Amniotic epithelial cell (primary cell): ENCODE measurements at places on chromosomes 7 and 10.

GRCh38 chr7:26533217-26533616, 241.6 kb downstream of the SNX10 start:
- no peak for DNase-seq

DNA sequence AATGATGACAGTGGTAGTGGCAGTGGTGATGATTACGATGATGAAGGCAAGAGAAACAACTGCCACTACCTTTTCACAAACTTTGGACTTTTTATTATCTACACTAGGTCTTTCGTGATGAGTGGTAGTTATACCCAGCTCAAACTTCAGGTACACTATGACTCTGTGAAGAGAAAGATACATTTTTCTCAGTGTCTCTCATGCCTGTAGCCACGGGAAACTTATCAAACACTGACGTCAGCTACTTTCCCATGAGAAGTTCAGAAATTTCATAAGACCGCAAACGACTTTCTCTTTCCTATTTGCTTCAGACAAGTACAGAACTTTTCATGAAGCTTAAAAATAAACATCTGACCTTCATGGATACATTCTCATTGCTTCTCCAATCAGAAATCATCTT, 57.0 kb downstream of the CALD1 start:
- peak; percentile 99 for DNase-seq

GRCh38 chr10:13299437-13300287, at the start of gene PHYH:
TSS of gene PHYH (minus strand) at chr10:13300064. CDS start at chr10:13300042, 22 bp downstream.
- peak; percentile 79 for DNase-seq

DNA sequence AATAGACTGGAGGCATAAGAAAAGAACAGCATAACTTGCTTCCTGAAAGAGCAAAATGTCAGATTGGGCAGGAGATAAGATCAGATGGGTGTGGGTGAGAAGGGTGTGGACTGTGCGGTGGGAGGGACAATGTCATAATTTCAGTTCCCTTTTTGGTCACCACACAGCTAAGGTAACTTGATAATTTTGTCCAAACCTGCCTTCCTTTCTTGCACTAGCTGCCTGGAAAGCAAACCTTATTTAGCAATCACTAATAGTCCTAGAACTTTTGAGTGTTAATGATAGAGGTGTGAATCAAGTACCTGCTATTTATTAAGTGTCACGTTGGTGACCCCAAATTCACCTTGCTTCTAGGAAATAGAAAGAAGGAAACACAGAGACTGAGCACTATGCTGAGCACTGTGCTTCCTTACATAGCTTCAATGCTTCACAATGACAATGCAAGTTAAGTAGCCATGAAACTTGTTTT, 72.4 kb upstream of the SP4 start:
- DNase-seq, result no peak

- no peak for DNase-seq
These were observed 61.9 kb upstream of the PTPRZ1 start for GRCh38 chr7:121810831-121811672.

DNA sequence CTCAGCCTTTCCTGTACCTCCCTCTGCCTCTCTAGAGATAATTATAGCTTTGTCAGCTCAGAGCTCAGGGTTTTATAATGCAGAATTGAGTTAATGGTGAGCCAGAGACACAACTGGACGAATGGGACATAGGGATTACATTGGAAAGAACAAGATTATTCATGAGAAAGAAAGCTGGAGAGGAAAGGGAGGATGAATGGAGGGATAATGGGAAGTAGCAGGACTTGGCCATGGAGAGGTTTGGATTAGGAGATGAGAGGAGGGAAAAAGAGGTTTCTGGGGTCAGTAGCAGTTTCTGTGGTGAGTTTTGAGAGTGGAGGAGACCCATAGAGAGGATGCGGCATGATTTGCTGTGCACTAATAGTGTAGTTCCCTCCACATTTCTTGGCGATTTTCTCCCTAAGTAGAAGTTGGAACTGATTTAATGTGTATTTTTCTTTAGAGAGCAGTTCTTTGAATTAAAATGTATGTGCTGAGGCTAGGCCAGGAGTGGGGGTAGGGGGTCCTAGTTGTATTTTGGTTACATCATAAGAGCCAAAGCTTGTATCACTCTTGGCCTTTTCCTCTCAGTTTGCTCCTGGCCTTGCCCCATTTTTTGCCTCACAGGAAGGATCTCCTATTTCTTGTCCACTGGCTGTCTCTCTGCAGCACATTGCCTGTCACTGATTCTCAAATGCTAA, 107.4 kb downstream of the MKX start:
- DNase-seq, result no peak

DNA sequence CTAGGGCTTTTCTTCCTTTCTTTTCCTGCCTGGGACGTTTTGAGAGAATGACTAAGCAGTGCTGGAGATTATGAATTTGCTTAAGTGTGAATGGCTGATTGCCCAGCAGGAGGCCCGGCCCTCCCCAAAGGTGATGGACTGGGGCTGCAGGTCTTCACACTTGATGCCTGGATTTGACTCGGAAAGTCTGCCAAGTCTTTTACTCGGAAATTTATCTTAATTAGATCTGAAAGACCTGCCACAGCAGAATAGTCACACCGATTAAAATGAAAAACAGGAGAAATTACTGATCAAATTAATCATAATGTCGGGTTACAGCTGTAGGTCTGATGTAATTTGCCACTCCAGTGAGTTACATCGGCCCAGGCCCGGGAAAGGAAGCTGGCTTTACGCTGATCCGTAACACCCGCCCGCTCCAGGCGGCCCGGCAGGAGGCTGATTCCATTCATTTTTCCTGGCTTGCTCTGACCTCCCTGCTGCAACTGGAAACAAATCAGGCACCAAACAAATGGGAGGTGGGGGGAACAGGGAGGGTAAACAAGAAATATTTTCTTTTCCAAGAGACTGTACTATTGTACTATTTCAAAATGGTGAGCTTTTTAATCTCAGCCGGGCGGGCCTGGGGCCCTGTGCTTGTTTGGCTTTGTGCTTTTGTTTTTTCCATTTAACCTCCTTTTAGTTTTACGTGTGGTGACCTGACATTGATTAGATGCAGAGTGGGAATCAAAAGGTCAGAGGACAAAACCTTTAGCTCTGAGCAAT, 212.4 kb upstream of the YAE1 start:
- peak; percentile 43 for DNase-seq

DNA sequence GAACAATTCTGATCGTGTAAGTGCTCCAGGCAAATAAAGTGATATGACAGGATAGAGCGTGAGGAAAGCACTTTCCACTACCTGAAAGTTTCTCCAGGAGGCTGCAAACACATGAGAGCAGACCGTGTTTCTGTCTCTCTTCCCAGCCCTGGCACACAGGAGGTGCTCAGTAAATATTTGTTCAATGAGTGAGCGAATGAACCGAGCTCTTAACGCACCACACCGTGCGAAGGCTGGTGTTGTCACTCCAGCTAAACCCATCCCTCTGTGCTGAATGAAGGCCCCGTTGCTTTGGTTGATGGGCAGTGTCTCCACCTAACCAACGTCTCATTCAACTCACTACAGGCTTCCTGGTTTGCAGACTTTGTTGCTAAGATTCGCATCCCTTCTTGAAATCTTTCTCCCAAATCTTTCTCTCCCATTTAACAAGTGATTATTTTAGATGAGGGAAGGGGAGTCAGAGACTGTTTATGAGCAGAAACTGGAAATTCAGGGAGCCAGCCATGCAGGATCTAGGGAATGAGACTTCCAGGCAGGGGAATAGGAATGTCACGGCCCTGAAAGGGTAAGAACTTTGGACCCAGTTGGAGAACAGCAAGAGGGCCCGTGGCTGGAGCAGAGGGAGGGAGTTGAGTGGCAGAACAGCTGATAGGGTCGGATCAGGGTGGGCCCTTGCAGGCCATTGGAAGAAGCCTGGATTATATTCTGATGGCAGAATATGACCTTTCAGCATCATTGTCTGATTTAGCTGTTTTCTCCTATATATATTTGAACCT, 282.6 kb downstream of the CAMK1D start:
- no peak for DNase-seq

GRCh38 chr7:20301311-20301939, 29.3 kb upstream of the ITGB8 start:
- DNase-seq, result peak; percentile 31

DNA sequence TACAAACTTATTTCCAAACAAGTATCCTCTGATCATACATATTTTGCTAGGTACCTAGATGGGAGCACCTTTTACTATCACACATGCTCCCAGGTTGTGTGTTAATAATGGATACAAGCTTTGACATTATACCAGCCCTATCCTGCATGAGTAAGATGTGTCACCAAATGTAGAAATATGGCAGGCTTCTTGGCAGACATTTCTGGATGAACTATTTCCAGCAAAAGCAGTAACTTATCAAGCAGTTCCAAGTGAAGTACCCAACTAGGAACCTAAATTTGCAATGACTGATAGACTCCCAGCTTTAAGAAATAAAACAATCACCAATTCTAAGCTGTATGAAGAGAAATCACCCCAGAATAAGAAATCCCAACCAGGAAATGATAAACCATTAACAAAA, 103.7 kb upstream of the TMEM72 start:
- no peak for DNase-seq

DNA sequence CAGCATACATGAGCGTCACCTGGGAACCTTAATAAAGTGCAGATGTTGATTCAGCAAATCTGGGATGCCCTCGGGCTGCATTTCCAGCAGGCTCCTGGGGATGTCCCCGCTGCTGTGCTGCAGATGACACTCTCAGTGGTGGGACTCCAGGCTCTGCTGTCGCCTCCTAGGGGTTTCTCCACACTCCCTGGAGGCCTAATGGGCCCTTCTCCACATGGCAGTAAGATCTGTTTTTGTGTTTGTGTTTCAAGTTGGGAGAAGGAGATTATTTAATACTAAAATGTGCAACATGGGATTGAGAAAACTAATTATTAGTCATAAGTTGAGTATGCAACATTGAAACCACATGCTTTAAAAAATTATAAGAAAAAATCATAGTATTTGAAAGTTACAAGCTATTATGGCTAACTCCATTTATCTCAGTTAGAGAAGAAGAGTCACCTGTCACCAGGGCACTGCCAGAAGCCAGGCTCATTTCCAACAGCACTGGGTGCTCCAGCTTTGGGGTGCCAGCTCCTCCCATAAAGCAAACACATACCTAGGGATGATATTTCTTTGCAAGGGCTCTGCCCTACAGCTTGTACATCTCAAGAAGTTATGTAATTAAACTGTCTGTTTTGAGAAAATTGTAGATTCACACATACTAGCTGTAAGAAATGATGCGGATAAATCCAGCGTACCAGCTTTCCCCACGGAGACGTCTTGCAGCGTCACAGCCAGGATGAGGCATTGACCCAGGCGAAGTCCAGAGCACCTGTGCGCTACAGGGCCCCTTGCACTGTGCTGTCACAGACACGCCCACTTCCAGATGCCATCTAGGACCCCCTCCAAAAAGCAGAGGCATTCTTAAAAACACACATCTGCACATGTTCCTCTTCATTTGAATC, 106.4 kb downstream of the EGFR start:
- DNase-seq, result peak; percentile 43

DNA sequence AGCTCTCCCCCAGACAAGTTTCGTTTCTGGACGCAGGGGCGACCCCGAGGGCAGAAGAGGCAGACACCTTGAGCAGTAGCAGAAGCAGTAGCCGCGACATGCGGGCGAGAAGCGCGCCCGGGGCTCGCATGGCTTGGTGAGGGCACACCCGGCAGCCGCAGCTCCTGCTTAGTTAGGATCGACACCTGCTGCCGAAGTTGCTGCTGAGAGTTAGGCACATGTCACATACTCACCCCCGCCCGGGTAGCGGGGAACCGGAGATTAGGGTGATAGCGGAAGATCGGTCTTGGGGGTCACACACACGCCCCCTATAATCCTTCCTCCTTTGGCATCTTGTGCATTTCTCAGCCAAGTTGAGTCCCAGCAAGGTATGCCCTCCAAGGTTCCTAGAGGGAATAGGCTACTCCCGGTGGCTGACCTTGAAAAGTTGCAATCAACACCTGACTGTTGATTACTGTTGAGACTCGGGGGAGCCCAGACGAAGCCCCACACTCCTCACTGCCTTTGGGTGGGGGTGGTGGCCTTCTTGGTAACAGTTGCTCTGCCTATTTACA, 668 bp downstream of the GPR37 start:
- no peak for DNase-seq

DNA sequence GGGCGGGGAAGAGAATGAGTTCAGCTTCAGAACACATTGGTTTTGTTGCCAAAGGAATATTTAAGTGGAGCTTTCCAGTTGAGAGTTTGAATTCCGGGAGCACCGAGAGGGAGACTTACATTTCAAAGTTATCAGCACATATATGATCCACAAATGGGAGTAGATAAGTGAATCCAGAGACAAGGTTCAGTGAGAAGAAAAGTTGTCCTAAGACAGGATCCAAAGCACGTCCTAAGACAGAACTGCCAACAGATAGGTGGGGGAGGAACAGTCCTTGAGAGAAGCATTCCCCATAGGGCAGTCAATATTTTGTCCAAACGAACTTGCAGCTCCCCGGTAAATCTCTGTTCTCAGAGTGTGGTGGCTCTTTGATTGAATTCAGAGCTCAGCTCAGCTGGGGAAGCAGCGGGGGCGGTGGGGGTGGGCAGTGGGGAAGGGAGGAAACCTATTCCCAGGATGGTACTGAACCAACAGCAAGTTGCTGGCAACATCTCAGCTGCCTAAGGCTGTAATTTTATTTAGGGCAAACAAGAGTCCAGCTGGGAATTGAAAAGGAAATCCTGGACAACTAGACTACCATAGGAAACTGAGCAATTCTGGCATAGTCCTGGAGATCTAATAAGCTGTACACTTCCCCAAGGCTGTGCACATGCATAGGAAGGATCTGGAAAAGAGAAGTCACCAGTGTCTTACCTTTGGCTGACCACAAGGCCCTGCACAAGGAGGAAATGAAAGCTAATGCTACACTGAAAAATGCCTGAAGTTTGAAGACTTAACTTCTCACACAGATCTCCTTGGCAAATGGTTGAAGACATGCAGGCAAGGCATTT, 94.2 kb upstream of the CXCL12 start:
- DNase-seq, result no peak

DNA sequence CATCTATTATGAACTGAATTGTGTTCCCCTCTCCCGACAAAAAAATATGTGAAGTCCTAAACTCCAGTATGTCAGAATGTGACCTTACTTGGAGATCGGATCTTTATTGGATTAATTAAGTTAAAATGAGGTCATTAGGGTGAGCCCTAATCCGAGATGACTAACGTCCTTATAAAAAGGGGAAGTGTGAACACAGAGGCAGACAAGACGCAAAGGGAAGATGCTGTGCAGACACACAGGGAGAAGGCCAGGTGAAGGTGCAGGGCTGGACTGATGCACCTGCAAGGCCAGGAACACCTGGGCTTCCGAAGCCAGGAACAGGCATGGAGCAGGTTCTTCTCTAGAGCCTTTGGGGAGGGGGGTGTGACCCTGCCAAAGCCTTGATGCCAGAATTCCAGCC, 187.8 kb downstream of the PARD3 start:
- no peak for DNase-seq

DNA sequence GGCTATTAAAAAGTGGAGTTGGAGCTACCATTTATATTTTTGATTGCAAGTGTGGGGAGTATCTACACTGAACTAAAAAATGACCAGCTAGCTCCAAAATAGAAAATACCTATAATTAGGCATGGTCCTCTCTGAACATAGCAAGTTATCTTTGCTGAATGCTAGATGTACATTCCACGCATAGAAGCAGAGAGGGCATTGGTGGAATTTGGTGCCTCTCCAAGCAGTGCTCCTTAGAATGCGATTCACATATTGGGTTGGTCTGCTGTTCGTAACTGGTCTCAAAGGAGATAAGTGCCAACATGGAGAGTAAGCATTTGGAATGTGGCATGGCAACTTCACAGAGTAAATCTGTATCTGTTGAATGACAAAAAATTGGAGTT, 196.2 kb downstream of the PTN start:
- DNase-seq, result peak; percentile 12
